ENCODE measurements at places on chromosomes 4 and X.

DNA sequence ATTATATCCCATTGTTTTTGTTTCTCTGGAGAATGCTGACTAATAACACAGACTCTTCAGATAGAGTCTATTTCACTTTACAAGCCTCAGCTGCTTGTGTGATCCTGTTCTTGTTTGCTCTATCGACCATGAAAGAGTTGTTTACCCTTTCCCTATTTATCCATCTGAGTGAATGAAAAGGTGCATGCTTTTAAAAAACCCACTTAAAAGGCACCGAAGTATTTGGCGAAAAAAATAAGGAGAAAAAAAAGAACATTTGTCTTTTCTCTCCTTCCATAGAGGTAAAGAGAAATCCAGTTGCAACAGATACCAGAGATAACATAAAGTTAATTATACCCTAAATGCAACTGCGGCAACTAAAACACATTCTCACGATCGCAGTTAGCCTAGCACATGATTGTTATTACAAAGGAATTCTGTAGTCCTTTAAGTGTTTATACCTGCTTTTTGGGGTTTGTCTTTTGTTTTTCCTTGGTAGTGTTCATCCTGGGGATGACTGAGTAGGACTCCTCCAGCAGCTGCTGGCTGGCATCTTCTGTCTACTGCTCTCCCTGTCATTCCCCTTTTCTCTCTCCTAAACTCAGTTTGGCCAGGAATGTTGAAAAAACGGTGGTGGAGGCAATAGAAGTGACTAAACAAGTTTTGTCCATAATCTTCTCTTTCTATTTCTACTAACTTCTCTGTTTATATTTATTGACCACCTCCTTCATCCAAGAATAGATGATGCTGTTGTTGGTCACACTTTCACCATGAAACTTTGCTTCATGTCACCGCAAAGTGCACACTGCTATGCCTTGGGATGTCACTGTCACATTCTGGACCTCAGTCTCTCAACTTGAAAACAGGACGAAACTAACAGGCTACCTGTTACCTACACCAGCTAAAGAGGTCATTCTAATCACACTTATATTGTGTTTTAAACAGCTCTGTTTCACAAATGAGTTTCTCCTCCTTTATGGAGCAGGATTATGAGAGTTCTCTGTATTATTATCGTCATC lies 41.9 kb upstream of the FRAS1 start:
- no peak for DNase-seq

- DNase-seq = no peak
These were observed 123.7 kb downstream of the CBLL2 start for GRCh38 chrX:22396408-22396807.

GRCh38 chrX:120014354-120015130 lies 62.9 kb downstream of the RHOXF2B start:
- no peak for DNase-seq

DNA sequence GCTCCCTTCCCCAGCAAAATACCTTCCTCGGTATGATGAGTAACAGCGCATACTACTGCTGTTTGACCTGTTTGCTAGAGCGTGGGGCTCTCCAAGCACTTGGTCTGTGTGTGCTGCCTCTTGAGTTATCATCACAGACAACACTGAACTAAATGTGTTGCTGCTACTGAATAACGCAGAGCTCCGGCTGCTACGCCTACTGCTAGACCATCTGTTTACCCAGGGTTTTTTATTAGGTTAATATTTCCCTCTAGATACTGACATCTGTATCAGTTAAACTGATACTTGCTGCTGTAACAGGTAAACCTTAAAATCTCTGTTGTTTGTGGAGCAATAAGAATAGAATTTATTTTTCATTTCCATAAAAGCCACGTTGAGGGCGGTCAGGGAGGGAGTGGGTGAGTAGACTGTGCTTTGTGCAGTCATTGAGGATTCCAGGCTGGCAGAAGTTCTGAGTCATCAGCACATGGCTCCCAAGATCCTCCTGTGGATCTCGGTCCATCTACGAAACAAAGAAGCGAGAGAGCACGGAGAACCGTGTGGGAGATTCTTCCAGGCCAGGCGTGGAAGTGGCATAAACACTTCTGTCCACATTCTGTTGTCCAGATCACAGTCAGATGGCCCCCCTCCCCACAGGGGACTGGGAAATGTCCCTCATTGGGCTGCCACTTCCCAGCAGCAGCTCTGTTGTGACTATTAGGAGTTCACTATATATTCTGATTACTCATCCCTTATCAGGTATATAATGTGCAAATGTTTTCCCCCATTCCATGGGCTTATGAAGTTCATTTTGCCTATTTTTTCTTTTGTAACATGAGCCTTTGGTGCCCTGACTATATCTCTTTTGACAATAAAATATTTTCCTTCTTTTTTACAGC lies 14.1 kb downstream of the GRK4 start:
- no peak for DNase-seq

DNA sequence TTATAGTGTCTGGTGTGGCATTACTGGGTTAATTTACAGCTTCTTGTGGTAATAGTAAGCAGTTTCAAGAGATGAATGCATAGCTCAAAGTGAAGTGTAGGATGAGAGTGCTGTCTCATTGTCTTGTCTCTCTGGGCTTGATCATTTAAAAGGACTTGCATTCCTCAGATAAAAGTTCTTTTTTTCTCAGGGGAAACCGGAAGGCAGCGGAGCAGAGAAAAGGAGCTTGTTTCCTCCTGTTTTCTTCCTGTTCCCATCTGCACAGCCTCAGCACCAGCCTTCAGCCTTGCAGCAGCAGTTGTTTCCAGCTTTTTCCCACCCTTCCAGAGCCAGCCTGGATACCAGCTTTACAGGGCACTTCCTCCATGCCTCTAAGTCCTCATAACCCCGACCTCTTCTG lies 61.4 kb upstream of the LGI2 start:
- no peak for DNase-seq

GRCh38 chr4:168433571-168433970 lies 46.7 kb downstream of the DDX60L start:
- no peak for DNase-seq

- DNase-seq = no peak
These were observed 3.3 kb downstream of the C4orf54 start for GRCh38 chr4:99654361-99654761.

GRCh38 chrX:11197671-11198070 lies 86.5 kb downstream of the HCCS start:
- DNase-seq = no peak

GRCh38 chr4:103098756-103099440 lies 736 bp downstream of the BDH2 start:
- no peak for DNase-seq

DNA sequence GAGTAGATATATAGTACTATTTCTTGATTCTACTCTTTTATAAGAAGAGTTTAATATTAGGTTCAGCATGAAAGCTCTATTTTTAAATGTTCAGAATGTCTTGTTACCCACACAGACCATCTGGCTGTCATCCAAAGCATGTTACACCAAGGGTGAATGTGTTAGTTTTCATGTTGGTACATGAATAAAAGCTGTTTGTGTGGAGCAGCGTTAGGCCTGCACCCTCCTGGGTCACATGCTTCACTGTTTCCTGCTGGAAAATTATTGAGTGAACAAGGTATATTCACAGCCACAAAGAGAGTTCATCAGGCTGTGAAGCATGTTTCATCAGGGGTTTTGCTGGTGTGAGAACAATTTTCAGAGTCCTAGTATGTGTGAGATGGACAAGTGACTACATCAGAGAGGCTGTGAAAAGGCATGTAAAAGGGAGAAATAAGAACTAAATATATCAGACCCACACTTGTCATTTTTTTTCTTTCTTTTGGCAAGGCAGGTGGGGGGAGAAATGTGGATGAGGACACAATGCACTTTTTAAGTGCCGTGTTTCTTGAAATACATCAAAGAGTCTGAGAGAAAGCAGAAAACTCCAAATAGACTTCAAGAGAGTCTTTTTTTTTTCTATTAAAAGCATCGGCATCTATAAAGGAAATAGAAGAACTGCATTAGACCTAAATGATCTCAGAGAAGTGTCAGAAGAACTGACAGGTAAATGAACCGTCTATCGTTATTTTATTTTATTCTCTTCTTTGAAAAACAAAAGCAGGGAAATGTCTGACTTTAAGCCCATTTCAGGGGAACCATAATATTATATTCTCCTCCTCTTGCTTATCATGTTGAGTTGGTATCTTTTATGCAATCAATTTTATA lies 2429.7 kb downstream of the PCDH7 start:
- no peak for DNase-seq

DNA sequence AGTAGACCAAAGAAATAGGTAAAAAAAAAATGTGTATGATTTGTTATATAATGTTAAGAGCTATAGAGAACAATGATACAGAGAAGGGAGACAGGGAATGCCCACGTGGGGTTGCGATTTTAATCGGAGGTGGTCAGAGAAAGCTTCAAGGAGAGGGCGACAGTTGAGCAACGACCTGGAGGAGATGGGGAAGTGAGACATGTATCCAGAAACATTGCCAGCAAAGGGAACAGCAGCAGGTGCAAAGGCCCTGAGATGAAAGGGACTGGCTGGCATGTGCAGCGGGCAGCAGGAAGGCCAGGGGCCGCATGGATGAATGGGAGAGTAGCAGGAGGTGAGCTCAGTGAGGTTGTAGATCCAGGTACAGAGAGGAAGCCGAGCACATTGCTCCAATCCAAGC lies 32.9 kb downstream of the NIPAL1 start:
- DNase-seq = no peak

- no peak for DNase-seq
These were observed 301.2 kb upstream of the PPARGC1A start for GRCh38 chr4:24190761-24191695.

DNA sequence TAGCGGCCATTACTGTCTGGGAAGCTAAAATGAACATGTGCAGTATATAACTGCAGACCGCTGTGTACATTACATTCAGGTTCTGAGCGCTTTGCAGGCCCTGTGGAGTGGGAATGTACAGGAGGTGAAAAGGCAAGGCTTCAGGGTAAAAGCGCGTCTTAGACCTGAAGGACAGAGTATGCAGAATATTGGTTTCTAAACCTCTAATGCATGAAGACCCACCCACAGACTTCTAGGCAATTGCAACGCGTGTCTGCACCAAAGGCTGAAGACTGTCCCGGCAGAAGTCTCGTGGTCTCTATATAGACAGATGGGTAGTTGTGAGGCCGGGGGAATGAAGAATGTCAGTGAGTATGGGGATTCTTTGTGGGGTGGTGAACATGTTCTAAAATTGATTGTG lies 5.4 kb downstream of the MAP7D2 start:
- no peak for DNase-seq

- DNase-seq = no peak
These were observed 590.0 kb downstream of the FAT4 start for GRCh38 chr4:125904802-125905201.

DNA sequence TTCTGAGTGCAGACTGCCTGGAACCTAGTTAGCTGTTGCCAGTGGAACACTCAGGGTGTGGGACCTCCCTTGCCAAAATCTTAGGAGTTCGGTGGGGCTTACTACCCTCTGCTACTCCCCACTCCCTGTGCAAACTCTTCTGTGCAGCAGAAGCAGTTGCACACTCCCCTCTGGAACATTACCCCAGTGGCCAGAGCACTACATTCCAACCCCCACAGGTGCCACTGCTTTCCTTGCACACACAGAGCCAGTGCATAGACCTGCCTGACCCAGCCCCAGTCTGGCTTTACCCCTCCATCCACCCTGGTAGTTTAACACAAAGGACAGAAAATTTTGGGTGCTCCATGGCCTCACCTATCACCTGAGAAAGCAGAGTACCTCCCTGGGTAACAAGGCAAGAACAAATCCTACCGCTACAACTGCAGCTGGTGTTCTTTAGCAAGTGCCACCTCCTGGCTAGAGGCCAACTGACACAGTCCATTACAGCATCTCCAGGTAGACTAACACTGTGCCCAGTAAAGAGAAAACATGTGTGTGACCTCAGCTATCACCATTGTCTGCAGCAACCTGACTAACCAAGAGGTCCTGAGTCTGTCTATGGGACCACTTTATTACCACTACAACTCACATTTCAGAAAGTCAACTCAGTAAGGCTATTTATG lies 11.5 kb upstream of the RASSF6 start:
- DNase-seq = no peak

- no peak for DNase-seq
These were observed 24.9 kb upstream of the RNF150 start for GRCh38 chr4:141158219-141158618.

- no peak for DNase-seq
These were observed 395.9 kb upstream of the EMCN start for GRCh38 chr4:100913685-100914084.

- DNase-seq = no peak
These were observed 56.3 kb downstream of the FHDC1 start for GRCh38 chr4:152992466-152992865.

GRCh38 chr4:127505203-127505602 lies 127.6 kb upstream of the INTU start:
- no peak for DNase-seq

DNA sequence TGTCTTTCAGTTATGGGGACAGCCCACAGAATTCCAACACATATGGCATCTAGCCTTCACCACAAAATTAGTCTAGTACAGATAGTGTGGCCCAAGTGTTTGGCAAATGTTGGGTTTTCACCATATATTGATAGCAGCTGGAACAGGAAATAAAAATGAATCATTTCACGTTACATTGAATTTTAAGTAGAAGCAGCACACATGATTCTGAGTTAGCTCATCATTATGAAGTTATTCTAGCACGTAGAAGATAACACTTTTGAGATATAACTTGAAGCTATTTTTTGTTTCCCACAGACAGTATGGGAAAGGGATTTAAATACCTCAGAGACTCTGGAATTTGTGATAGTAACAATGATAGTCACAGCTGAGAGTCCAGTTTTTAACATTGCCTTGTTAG lies 118.7 kb downstream of the FAT4 start:
- no peak for DNase-seq

GRCh38 chr4:98746530-98746929 lies 88.1 kb upstream of the TSPAN5 start:
- no peak for DNase-seq

DNA sequence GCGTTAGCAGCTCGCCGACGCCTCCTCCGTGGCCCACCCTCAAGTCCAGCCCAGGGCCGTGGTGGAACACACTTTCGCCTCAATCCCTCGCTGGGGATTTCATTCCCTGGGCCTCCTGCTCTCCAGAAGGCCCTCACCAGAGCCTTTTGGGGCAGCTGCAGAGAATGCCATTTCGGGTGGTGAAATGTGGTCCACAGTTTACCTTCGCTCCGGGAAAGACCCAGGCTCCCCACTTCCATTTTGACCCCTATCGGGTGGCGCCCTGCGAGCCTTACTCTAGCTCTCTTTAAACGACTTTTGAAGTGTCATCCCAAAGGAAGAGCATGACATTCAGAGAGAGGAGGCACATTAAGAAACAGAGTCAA lies 496 bp downstream of the SH2D1A start:
- no peak for DNase-seq

Data from T-helper 2 cell (primary cell).